ENCODE measurements at places on chromosomes 7 and 10. TPM values are rescaled to one million over a fixed set of nuclear protein-coding genes. Genes with fewer than 3 reads are reported as not detected.

FAM25C gene
- polyA plus RNA-seq = not detected

PON3 gene
- not detected for polyA plus RNA-seq

FKBP6 gene
- not detected for polyA plus RNA-seq

ABLIM1 gene
- 388 TPM for polyA plus RNA-seq

CUZD1 gene
- polyA plus RNA-seq = 0.50 TPM

AKR1C2 gene
- polyA plus RNA-seq = not detected

UPK3B gene
- not detected for polyA plus RNA-seq

PDSS1 gene
- 3.9 TPM for polyA plus RNA-seq

GPRIN2 gene
- not detected for polyA plus RNA-seq

PRKAR2B gene
- 0.75 TPM for polyA plus RNA-seq

TSPAN13 gene
- polyA plus RNA-seq = not detected

ADAM22 gene
- polyA plus RNA-seq = 0.60 TPM

ADAM8 gene
- polyA plus RNA-seq = 9.5 TPM

SLC29A4 gene
- 0.39 TPM for polyA plus RNA-seq

FBXO24 gene
- 0.95 TPM for polyA plus RNA-seq

ITGB1 gene
- 107 TPM for polyA plus RNA-seq

GRM8 gene
- not detected for polyA plus RNA-seq

NEUROG3 gene
- polyA plus RNA-seq = 0.28 TPM

CPA5 gene
- 56.8 TPM for polyA plus RNA-seq

GHRHR gene
- not detected for polyA plus RNA-seq

SH2D4B gene
- not detected for polyA plus RNA-seq

KDM7A gene
- polyA plus RNA-seq = 4.4 TPM

CDC14C gene
- polyA plus RNA-seq = not detected

FZD8 gene
- polyA plus RNA-seq = 0.03 TPM

CPA1 gene
- polyA plus RNA-seq = not detected

CHST3 gene
- polyA plus RNA-seq = not detected

WDR86 gene
- polyA plus RNA-seq = 1.2 TPM

CARD11 gene
- polyA plus RNA-seq = 40.2 TPM

CACNB2 gene
- 0.13 TPM for polyA plus RNA-seq

SPDYE6 gene
- polyA plus RNA-seq = 0.52 TPM

BICC1 gene
- polyA plus RNA-seq = not detected

GIMAP7 gene
- 451 TPM for polyA plus RNA-seq

Measured in naive thymus-derived CD8-positive, alpha-beta T cell (primary cell).